ENCODE measurements at places on chromosomes 7 and 10.

GRCh38 chr7:77855371-77856083, 57.0 kb downstream of the PHTF2 start:
- H3K36me3 ChIP-seq, result peaks cover 5% of the 10 kb centered on the region
- H3K4me3 ChIP-seq, result no peak overlapping the region
- no peak for DNase-seq
- H3K4me1 ChIP-seq, result no peaks in the 10 kb centered on the region
- H3K27ac ChIP-seq, result no peak overlapping the region

- H3K36me3 ChIP-seq, result no peaks in the 10 kb centered on the region
- H3K27ac ChIP-seq, result no peak overlapping the region
- peak overlapping the region; percentile 60 for H3K4me3 ChIP-seq
Measured at GRCh38 chr10:89838044-89838615, 136.7 kb downstream of the KIF20B start.

DNA sequence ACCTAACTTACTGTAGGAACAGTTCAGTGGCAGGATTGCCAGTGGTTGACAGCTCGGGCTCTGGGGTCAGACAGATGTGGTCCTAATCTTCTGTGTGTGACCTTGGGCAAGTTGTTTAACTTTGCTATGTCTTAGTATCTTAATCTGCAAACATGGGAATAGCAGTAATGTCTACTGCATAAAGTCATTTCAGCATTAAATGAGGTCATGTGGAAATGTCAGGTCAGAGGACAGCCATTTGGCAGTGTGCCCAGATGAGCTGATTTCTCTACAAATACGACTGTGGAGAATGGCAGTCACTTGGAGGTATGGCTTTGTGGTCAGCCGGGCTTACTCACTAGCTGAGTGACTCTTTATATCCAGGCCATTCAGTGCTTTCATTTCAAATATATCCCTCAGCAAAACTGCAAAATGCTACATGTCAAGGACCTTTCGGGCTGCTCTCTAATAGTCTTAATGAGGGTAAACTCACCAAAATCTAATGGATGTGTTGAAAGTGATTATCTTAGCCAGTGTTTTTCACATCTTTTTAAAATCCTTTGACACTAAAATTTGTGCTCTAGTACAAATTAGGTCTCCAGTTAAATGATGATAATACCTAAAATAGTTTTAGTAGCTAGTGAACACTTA, 171.4 kb downstream of the ST7 start:
- no peak overlapping the region for H3K4me3 ChIP-seq
- H3K27me3 ChIP-seq, result no peaks in the 10 kb centered on the region
- H3K36me3 ChIP-seq, result no peaks in the 10 kb centered on the region
- H3K27ac ChIP-seq, result no peak overlapping the region

DNA sequence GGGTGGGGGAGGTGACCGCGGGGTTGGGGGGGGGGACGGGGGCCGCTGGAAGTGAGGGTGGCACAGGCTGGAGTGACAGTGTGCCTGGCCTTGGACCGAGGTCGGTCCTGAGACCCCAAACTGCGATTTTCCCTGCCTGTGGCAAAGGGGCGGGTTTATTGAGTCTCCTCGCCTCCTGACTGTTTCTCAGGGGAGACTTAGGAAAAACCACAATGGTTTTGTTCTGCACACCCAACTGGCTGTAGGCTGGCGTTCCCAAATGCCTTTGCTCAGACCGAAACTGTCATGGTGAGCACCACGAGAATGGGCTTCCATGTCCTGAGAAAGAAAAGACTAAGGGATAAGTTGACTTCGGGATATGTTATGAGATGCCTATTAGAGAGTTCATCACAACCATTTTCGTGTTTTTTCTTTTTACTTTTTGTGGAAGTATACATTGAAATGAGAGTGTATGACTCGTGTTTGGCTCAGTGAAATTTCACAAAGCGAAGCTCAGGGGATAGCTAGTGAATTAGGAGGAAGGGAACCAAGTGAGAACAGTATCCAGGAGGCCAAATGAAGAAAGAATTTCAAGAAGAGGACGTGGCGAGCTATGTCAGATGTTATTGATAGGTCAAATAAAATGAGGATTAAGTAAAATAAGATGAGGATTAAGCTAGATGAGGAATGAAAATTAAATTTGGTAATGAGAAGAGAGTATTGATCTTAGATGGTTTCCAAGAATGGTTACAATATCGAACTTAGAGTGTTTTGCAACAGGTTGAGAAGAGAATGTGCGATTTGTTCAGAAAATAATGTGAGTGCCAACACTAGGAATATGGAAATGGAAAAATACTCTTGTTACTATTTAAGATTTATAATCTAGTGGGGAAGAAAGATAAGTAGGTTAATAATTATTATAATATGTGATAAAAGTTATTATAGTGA, 918 bp downstream of the NET1 start:
- no peaks in the 10 kb centered on the region for H3K36me3 ChIP-seq
- H3K27me3 ChIP-seq, result no peaks in the 10 kb centered on the region
- peaks cover 17% of the 10 kb centered on the region for H3K4me1 ChIP-seq
- peak overlapping the region; percentile 89 for H3K27ac ChIP-seq
- peak overlapping the region; percentile 78 for H3K4me3 ChIP-seq

- H3K27me3 ChIP-seq, result no peaks in the 10 kb centered on the region
- H3K27ac ChIP-seq, result no peak overlapping the region
- DNase-seq, result no peak
- H3K4me1 ChIP-seq, result no peaks in the 10 kb centered on the region
Measured at GRCh38 chr7:65287023-65287422, 86.6 kb upstream of the ZNF92 start.

DNA sequence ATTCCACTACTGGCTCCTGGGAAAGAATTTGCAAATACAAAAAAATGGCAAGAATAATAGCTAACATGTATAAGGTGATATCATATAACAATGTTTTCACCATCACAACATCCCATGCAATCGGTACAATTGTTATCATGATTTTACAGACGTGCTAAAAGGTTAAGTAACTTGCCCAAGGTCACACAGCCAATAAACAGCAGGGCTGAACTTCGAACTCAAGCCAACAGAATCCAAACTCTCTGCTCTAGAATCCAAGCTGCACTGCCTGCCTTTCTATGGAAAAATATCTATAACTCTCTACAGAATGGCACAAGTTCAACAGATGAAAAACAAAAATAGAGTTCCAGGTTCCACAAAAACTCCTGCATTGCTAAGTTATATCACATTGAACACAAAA, 160.9 kb downstream of the PARD3 start:
- DNase-seq, result no peak
- no peaks in the 10 kb centered on the region for H3K36me3 ChIP-seq
- H3K4me3 ChIP-seq, result no peak overlapping the region

- H3K27me3 ChIP-seq, result no peaks in the 10 kb centered on the region
- no peak overlapping the region for H3K27ac ChIP-seq
- DNase-seq, result no peak
- H3K4me3 ChIP-seq, result no peak overlapping the region
Measured at GRCh38 chr10:91050371-91051034, 129.6 kb upstream of the ANKRD1 start.

GRCh38 chr10:42491801-42492200, 146.6 kb downstream of the ZNF33B start:
- no peaks in the 10 kb centered on the region for H3K36me3 ChIP-seq
- H3K27ac ChIP-seq, result no peak overlapping the region
- no peak overlapping the region for H3K4me3 ChIP-seq
- no peaks in the 10 kb centered on the region for H3K27me3 ChIP-seq

- no peak overlapping the region for H3K4me3 ChIP-seq
- H3K27ac ChIP-seq, result peak overlapping the region; percentile 67
- H3K4me1 ChIP-seq, result peaks cover 65% of the 10 kb centered on the region
- H3K27me3 ChIP-seq, result no peaks in the 10 kb centered on the region
- no peaks in the 10 kb centered on the region for H3K36me3 ChIP-seq
Measured at GRCh38 chr10:50324680-50325393, 73.5 kb upstream of the ASAH2 start.

DNA sequence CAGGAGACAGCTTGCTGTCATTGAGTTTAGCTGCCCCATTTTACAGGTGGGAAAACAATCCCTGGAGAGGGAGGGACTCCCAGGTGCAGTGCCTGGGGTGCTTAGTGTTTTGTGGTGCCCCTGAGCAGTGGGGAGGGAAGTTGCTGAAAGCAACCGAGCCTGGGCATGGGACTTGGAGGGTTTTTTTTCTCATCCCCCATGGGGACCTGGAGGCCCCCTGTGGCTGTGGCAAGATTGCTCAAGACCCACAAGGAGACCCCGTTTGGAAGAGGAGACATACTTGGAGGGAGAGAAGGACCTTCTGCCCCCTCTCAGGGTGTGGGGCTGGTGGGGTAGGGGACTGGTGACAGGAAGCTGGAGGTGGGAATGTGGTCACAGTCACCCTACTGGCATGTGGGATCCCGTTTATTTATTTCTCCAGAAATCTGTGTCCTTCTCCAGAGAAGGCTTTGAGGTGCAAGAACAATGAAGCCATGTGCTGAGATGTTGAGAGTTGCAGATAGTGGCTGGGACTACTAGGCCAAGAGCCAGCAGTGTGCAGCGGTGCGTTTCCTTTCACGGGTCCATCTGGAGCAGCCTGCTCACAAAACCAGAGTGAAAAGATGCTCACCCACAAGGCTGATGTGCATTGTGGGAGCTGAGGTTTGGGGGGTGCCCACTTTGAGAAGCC, 21.5 kb downstream of the ZMIZ1 start:
- H3K36me3 ChIP-seq, result no peaks in the 10 kb centered on the region
- H3K27me3 ChIP-seq, result no peaks in the 10 kb centered on the region
- no peak overlapping the region for H3K4me3 ChIP-seq
- H3K4me1 ChIP-seq, result peaks cover 96% of the 10 kb centered on the region

GRCh38 chr10:124898471-124898870, 43.5 kb upstream of the ZRANB1 start:
- H3K4me3 ChIP-seq, result no peak overlapping the region
- peaks cover 6% of the 10 kb centered on the region for H3K27me3 ChIP-seq
- H3K36me3 ChIP-seq, result no peaks in the 10 kb centered on the region
- no peak overlapping the region for H3K27ac ChIP-seq
- no peak for DNase-seq
- peaks cover 2% of the 10 kb centered on the region for H3K4me1 ChIP-seq

GRCh38 chr7:1585142-1585981, 15.5 kb upstream of the PSMG3 start:
- no peak overlapping the region for H3K27ac ChIP-seq
- no peak overlapping the region for H3K4me3 ChIP-seq
- DNase-seq, result no peak
- H3K4me1 ChIP-seq, result no peaks in the 10 kb centered on the region
- H3K36me3 ChIP-seq, result no peaks in the 10 kb centered on the region

DNA sequence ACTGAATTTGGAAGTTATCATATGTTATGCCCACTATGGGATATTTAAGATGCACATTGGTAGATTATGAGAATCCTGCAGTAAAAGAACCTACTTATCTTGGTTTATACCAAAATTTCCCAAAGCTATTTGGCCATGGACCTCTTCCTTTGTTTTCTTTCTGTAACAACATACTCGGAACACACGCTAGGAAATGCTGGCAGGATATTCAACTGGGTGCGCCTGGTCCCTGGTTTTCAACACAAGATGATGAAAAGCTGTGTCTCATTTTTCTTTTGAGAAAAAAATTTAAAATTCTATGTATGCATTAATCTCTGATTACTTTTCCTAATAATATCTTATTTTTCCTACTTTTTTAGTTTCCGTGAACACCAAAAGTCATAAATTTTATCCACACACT, 128.5 kb upstream of the NRP1 start:
- H3K27ac ChIP-seq, result no peak overlapping the region
- DNase-seq, result no peak
- peaks cover 12% of the 10 kb centered on the region for H3K4me1 ChIP-seq
- no peaks in the 10 kb centered on the region for H3K36me3 ChIP-seq

GRCh38 chr7:73452999-73453635, 19.5 kb downstream of the FZD9 start:
- peaks cover 76% of the 10 kb centered on the region for H3K36me3 ChIP-seq
- no peaks in the 10 kb centered on the region for H3K4me1 ChIP-seq
- no peak overlapping the region for H3K4me3 ChIP-seq
- no peaks in the 10 kb centered on the region for H3K27me3 ChIP-seq
- no peak overlapping the region for H3K27ac ChIP-seq
- DNase-seq, result no peak

DNA sequence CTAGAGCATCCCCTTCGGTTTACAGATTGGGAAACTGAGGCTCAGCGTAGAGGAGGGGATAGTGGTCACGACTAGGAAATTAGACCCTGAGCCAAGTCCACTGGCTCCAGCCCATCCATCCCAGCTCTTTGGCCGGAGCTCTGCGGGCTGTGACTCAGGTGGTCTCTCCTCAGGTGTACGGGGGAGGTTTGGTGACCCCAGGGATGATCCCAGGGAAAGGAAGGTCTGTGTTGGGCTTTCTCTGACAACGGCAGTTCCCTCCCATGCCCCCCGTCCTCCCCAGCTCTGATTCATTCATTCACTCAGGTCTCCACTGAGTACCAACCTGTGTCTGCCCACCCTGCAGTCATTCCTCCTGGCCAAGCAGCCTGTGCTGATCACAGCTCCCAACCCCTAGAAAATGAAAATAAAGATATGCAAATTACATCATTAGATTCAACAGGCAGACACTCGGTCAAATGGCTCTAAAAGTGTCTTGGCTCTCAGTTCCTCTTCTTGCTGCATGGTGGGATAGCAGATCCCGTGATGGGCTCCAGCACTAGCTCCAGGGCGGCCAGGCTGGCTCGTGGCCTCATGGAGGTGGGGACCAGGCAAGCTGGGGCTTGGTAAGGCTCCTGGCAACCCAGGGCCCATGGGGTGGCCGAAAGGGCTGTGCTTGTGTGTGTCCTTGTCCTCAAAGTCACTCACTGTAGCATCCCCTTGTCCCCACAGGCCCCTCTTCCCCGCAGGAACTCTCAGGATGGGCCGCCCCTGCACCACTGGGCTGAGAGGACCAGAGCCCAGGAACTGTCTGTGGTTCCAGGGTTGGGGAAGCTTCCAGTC, 37.8 kb downstream of the CLRN3 start:
- H3K27ac ChIP-seq, result no peak overlapping the region
- H3K4me3 ChIP-seq, result no peak overlapping the region
- no peaks in the 10 kb centered on the region for H3K4me1 ChIP-seq
- DNase-seq, result no peak

GRCh38 chr10:60872451-60872850, 71.5 kb downstream of the RHOBTB1 start:
- no peaks in the 10 kb centered on the region for H3K4me1 ChIP-seq
- H3K27ac ChIP-seq, result no peak overlapping the region
- no peaks in the 10 kb centered on the region for H3K27me3 ChIP-seq
- no peak for DNase-seq
- H3K4me3 ChIP-seq, result no peak overlapping the region

DNA sequence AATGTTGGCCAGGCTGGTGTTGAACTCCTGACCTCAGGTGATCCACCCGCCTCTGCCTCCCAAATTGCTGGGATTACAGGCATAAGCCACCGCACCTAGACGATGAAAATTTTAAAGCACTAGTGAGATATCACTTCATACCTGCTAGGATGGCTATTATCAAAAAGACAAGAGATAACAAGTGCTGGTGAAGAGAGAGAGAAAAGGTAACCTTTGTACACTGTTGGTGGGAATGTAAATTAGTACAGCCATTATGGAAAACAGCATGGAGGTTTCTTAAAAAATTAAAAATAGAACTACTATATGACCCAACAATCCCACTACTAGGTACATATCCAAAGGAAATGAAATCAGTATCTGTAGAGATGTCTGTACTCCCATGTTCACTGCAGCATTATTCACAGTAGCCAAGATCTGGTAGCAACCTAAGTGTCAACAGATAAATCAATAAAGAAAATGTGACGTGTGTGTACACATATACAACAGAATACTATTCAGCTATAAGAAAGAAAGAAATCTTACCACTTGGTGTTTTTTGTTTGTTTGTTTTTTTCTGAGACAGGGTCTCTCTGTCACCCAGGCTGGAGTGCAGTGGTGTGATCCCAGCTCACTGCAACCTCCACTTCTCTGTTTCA, 12.5 kb downstream of the MMS19 start:
- H3K27me3 ChIP-seq, result no peaks in the 10 kb centered on the region
- H3K4me3 ChIP-seq, result no peak overlapping the region
- H3K4me1 ChIP-seq, result peaks cover 17% of the 10 kb centered on the region
- peaks cover 20% of the 10 kb centered on the region for H3K36me3 ChIP-seq
- H3K27ac ChIP-seq, result no peak overlapping the region

Measured in suprapubic skin (tissue), 4 donors.